ENCODE measurements at places on chromosomes 5 and 9.

GRCh38 chr5:96734871-96735325, 72.7 kb downstream of the CAST start:
- DNase-seq, result no peak

DNA sequence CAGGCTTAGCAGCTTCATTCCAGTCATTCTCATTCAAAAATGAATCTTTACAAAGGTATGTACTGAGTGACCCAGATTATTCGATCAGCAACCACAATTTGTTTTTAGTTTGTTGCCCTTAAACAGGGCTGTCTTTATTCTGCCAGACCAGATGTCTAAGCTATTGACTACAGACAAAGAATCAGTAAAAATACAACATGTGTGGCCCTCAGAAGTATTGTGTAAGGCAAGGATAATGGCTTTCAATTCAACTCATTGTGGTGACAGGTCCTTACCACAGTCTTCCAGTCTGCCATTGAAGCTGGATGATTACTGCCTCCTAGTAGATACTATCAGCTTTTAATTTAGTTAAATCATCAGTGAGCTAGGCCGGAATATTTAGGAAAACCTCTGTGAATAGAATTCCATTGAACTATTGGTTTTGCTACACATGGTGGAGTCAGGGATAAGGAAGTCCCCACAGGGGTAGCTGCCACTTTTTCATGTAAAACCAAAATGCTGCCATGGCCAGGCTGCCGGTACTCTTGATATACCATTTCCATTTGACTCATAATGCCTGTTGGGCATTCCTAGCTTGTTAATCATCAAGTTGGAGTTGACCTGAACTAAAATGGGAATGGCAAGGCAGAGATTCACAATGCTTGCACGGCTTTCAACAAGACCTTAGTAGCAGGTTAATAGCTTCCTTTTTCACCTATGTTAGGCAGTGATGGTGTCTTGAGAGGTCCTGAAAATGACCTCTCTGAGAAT, 175.6 kb downstream of the MEF2C start:
- no peak for DNase-seq

- DNase-seq, result peak; percentile 36
Measured at GRCh38 chr9:114662081-114662989, 4.7 kb upstream of the TEX53 start.

- DNase-seq, result no peak
Measured at GRCh38 chr9:122261469-122261881, 3.2 kb downstream of the RBM18 start.
